ENCODE measurements at places on chromosomes 11 and 22. TPM values are rescaled to one million over a fixed set of nuclear protein-coding genes. Genes with fewer than 3 reads are reported as not detected.

The TYR gene
- not detected for polyA plus RNA-seq

The BRSK2 gene
- 2.3 TPM for polyA plus RNA-seq

The TRPC6 gene
- polyA plus RNA-seq: 0.37 TPM

The EMID1 gene
- polyA plus RNA-seq: 0.22 TPM

The HSCB gene
- polyA plus RNA-seq: 15.0 TPM

The DENND6B gene
- 3.1 TPM for polyA plus RNA-seq

The KRTAP5-4 gene
- not detected for polyA plus RNA-seq

The SLC22A12 gene
- not detected for polyA plus RNA-seq

The TTC28 gene
- 2.1 TPM for polyA plus RNA-seq

GRCh38 chr11:18599739-18600230, at the start of gene MISFA:
MISFA (plus strand) TSS chr11:18599789; CDS start chr11:18599929, 140 bp downstream.
- DNase-seq: no peak

DNA sequence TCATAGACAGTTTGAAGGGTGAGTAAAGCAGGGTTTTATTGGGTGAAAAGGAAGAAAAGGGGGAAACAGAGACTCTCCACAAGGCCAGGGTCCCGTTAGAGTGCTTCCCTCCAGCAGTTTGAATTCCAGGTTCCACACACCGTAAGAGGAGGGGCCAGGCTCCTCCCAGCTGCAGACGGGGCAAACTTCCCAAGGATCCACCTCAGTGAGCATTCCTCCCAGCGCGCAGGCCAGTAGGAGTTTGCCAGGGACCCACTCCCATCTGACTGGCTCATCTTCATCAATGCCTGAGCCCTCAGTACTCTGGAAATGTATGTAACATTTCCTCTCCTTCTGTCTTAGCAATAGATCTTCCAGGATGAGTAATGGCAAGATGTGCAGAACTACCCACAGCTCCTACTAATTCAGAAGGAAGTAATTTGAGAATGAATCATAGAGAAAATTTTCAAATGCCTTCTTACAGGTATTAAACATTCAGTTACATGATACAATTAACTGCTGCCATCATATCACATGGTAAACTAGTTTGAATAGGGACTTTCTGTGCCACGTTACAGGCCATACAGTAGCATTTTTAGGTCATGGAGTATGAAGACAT, 34.0 kb upstream of the TRPC6 start:
- no peak for DNase-seq

GRCh38 chr11:72436661-72437060, 2.3 kb upstream of the CLPB start:
- no peak for DNase-seq

DNA sequence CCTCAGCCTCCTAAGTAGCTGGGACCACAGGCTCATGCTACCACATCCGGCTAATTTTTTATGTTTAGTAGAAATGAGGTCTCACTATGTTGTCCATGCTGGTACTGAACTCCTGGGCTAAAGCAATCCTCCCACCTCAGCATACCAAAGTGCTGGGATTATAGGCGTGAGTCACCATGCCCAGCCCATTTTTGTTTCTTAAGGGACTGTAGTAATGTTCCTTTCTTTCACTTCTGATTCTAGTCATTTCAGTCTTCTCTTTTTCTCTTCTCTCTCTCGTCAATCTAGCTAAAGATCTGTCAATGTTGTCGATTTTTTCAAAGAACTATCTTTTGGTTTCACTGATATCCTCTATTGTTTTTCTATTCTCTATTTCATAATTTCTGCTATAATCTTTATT, 111.0 kb upstream of the APOA1 start:
- DNase-seq: no peak

GRCh38 chr11:2077061-2077802, 62.0 kb downstream of the IGF2 start:
- no peak for DNase-seq

GRCh38 chr11:16287630-16288280, 68.6 kb downstream of the SOX6 start:
- DNase-seq: no peak

GRCh38 chr11:119052163-119052814, 4.7 kb downstream of the HYOU1 start:
- no peak for DNase-seq

DNA sequence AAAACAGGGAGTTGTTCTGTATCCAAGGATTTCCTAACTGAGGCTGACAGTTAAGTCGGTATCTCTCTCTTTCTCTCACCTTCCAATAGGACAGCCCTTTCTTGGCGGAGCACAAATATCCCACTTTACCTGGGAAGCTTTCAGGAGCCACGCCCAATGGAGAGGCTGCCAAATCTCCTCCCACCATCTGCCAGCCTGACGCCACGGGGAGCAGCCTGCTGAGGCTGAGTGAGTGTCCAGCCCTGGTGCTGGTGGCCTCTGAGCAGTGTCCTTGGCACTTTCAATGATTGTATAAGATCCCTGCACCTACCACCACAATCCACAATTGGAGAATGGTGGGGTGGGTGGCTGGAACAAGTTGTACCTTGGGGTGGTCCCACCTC, 33.7 kb downstream of the CYB5R2 start:
- no peak for DNase-seq

GRCh38 chr22:32958001-32958400, 100.2 kb downstream of the SYN3 start:
- no peak for DNase-seq

DNA sequence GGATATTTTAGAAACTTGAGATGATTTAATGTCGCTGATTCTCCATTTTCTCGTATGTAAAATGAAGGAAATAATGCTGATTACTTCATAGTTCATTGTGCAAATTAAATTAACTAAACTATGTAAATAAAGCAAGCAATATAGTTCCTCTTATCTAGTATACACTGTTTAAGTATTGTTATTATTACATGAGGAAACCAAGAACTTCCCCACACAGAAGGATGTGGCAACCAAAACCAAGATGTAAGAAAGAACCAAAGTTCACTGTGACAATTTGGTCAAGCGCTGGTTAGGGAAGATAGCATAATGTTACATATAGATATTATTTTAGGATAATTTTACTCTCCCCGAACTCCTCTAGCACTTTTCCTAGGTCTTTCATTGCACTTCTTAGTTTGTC, 103.2 kb downstream of the XKR3 start:
- DNase-seq: no peak

DNA sequence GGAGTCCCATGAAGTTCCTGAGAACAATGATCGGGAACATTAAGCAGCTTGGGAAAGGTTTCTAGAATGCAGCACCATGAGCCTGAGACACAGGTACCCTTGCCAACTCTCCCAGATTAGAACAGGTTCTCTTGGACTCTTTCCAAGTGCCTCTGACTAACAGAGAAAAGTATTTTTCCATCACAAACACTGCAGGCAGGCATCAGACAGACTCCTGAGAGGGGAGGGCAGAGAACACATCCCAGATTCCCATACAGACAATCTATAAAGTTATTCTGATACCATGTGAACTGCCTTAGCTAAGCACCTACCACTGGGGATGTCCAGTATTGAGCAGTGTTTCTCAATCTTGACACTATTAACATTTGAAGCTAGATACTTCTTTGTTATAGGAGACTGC, 27.3 kb downstream of the SERGEF start:
- no peak for DNase-seq

DNA sequence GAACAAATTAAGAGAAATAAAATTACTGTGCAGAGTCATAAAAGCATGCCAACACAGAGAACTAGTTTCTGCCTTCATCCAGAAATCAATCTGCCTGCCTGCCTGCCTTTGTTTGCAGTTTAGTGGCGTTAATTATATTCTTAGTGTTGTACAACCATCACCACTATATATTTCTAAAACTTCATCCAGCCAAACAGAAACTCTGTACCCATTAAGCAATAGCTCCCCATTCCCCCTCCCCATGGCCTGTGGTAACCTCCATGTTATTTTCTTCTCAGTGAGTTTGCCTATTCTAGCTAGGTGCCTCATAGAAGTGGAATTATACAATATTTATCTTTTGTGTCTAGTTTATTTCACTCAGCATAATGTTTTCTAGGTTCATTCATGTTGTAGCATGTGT, 183.2 kb upstream of the TBCEL start:
- DNase-seq: no peak

DNA sequence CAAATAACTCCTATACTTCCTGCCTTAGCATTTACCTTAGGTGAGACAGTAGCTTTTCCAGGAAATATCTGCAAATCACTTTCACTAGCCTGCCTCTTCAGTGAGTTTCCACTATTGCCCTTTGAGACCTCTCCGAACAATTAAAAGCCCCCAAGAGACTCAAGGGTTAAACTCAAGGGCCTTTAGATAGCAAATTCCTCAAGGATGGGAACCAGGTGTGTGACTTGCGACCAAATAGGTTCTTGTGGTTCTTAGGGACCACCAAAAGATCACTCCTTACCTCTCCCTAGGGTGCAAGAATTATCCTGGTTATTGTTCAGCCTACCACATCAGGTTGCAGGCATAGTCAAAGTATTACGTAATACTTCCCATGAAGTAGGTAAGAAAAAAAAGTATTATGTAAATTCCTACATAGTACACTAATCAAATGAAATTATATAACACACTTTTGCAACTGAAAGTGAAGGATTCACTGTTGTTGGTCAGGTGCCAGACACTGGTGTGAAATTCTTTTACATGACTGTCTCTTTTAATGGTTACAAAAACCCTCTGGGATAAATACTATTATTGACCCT, 1.4 kb upstream of the RDX start:
- DNase-seq: no peak

DNA sequence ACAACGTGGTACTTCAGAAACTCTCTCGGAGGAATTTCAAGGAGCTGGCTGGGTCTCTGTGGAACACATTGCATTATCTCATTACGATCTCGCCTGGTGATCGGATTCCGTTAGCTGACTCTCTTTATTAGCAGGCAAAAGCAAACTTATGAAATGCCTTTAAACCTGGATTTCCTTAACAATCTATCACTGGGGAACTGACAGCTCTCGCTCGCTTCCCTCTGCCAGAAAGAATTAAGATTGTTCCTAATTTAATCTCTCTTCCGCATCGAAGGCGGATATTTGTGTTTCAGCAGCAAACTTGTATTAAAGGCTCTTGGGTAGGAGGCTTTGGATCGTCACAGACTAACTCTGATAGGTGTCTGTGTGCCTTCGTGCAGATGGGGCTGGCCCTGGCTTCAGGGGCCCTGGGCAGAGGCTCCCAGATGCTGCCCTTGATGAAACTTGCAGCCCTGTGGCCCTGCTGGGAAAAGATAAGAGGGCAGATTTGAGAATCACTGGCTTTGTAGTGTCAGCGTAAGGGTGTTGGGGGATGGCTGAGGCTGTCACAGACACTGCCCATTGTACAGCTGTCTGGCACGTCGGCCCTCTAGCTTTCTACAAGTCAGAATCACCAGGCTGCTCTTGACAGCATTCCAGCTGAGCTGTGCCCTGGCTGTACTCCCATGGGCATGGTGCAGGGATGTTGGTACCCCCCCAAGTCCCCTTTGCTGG, 162.2 kb upstream of the NECTIN1 start:
- peak; percentile 73 for DNase-seq

- no peak for DNase-seq
Measured at GRCh38 chr11:76069001-76069400, 137.3 kb downstream of the WNT11 start.

DNA sequence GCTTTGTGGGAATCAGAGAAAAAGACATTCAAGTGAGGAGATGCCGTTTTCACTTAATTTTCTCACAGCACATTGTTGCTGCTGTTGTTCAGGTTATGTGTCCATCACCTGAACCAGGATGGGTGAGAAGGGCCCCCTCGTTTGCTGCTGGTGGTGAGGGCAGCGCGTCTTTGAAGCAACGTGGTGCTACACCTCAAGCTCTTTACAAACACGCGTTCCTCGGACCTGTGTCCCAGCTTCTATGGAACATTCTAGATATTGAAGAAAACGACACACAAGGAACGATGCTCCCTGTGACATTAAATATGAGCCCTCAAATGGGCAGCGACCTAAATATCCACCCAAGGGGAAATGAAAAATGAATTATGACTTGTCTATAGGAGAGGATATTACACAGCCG, 418.6 kb downstream of the MN1 start:
- no peak for DNase-seq

DNA sequence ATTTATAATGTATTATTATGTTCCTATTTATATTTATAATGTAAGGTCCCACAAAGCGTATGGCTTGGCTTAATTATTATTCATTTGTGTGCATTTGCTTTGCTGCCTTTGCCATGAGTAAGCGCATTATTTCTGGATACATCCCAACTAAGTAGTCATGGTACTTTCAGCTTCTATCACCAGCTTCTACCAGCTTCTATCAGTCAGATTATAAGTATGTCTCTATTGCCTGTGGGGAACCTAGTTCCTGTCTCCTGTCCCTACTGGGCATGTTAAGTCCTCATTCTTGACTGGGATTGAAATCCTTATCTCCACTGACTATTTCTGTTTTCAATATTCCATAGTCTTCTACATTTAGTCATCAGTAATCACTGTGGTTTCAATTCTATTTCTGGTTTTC, 33.5 kb upstream of the OR10W1 start:
- DNase-seq: no peak

DNA sequence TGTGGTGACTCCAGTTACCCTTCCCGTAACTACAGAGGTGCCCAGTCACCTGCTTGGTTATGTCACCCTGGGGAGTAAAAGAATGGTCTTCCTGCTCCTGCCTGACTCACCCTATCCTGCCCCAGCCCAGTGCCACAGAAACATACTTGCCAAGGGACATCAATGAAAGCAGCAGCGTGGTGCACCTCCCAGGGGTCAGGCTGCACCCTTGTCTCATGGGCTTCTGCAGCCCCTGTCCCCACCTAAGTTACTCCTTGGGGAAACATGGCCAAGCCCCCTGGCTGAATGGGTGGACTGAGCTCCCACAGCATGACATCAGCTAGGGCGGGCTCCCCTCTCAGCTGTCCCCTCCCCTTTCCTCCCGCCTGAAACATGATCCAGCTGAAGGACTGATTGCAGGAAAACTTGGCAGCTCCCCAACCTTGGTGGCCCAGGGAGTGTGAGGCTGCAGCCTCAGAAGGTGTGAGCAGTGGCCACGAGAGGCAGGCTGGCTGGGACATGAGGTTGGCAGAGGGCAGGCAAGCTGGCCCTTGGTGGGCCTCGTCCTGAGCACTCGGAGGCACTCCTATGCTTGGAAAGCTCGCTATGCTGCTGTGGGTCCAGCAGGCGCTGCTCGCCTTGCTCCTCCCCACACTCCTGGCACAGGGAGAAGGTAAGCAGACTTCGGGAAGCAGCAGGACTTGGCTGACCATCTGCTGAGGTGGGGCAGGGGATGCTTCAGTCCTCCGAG, at the start of gene HTR3A:
Gene HTR3A (plus strand): TSS at position 368 of the 730 bp plus-strand sequence. CDS start 218 bp downstream, at position 586.
- peak; percentile 63 for DNase-seq

DNA sequence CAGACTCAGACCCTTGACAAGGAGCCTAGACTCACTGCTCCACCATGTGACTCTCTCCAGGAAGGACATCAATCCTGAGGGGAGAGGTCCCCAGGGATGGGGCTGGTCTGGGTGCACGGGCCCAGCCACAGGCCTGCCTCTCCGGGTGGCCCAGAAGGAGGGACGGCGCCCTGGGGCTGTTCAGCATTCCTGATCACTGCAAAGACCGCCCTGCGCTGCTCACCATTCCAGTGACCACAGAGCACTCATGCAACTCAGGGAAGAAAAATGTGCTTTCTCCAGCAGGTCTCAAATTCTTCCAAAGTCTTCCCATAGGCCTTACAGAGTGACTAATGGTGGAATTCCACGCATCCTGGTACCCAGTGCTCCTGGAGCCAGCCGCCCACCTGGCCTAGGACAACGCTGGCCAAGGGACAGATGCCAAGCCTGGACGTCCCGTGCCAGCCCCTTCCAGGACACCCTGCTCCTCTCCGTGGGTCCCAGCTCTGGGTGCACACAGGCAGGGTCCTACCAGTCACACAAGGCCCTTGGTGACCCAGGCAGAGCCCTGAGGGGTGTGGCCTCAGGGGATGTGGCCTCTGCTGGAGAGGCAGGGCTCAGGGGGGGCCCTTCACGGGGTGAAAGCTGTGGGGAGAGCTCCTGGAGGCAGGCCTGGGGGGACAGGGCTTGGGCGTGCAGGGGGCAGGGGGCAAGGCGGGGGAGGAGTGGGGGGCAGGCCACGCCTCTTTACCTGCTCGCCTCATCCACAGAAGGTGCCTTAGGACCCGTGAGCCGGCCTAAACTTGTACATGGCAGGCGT, 178.8 kb downstream of the IGLL1 start:
- no peak for DNase-seq

Data from heart right ventricle (tissue), 16 donors.